Heart right ventricle (tissue), 16 donors: ENCODE measurements at places on chromosomes 3 and 15. TPM values are rescaled to one million over a fixed set of nuclear protein-coding genes. Genes with fewer than 3 reads are reported as not detected.

Gene FBXO40
- total RNA-seq: 240 TPM

Gene GABRA5
- not detected for total RNA-seq

Gene GOLGA8J
- total RNA-seq: not detected

Gene CD86
- 4.1 TPM for total RNA-seq

Gene WDR72
- total RNA-seq: not detected

Gene CNTN3
- 2.8 TPM for total RNA-seq

DNA sequence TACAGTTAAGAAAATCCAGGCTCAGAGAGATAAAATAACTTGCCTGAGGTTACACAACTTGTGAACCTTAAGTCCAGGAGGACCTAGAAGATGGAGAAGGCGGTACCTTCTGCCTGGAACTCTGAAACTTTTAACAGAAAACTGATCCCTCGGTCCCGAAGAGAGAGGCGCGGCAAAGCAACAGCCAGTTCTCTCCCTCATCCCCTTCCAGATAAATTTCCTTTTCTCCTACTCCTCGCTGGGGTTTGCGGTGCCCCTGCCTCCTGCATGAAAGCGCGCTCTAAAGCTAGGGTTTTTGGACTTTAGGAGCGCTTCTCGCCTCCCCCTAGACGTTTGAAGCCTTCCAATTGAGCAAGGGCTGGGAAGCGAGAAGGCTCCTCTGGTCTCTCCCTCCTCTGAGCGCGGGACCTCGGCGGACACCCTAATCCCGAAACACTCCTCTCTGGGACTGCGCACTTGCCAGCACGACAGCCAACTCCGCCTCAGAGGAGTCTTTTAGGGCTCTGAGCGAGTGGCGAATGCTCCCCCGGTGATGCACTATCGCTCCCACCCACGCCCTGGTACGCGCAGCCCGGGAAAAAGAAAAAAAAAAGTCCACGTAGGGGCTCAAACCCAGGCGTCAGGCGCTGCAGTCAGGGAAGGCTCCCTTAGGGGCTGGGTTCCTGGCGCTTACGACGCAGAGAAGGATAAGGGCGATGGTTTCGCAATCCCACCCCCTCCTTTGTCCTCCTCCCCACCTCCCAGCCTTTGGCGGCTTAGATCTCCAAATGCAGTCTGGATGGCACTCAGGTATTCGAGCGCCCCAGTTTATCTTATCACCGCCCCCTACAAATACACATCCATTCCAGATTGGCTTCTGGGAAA, 7.9 kb upstream of the EOMES start:
- DNase-seq: no peak

DNA sequence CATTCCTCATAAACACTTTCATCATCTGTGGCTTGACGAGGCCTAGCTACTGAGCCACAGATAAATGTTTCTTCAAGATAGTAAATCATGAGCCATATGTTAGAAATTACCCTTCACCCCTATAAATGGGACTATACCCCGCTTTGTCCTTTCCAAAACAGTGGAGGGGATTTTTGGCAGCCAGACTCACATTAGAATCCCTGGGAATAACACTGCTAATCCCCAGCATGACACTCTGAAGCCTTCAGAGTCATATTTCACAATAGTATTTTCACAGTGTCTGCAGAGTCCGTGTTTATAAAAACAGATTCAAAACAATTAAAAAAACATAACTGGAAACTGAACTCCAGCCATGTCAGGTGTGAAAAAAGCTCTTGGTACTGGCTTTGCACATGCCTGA, 271.6 kb downstream of the ERC2 start:
- DNase-seq: no peak

DNA sequence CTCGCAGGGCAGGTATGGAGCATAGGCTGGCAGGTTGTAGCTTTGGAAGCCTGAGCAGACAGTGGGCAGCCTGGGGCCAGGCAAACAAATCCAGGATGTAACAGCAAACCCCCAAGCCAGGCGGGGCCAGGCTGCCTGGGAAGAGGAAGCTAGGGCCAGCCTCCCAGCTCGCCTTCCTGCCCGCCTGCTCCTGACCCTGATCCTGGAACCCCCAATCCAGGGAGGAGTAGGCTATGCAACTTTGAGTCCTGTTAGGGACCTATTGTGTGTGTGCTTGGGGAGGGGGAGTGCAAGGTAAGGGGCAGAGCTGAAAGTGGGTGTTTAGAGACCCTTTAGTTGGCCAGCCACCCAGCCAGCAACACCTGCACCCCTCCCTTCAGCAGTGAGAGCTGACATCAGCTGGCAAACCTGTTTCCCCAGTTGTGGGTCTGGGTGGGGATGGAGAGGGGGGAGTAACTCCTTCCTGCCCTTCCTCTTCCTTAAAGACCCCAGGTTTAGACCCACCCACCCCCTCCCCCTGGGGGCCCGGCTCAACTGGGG, 2.5 kb downstream of the NBEAL2 start:
- DNase-seq: peak; percentile 44

DNA sequence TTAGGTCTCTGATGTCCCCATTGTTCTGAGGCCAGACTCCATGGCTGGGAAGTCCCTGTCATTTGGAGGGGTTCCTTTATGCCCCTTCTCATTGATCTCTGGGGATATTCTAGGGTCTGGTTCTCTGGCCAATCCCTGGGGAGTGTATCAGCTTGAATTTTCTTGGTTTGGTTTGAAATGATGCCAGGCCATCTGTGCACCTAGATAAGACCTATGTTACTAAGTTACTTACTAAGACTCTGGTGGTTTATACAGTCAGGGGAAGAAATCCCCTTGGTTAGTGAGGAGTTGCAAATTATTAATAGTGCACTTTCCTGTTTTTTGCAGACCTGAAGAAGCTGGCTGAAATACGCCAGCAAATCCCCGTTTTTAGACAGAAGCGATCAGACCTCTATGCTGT, 20.3 kb downstream of the NIT2 start:
- DNase-seq: no peak

- DNase-seq: no peak
These were observed 116.7 kb upstream of the LPP start for GRCh38 chr3:188037195-188037718.

DNA sequence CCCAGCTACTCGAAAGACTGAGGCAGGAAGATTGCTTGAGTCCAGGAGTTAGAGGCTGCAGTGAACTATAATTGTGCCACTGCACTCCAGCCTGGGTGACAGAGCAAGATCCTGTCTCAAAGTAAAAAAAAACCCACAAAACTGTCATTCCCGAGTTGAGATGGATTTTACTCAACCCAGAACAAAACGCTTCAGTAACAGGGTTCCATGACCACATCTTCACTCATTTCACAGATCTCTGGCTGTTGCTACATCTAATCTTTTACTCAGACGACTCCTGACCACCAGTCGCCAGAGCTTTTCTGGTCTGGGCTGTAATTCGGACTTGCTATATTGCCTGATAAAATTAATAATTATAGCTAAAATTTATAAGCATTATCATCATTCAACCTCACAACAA, 2.4 kb downstream of the DRD3 start:
- DNase-seq: no peak

GRCh38 chr3:70261283-70261682, 51.2 kb downstream of the MDFIC2 start:
- DNase-seq: no peak

- no peak for DNase-seq
These were observed 19.4 kb downstream of the RBP1 start for GRCh38 chr3:139519998-139520737.

DNA sequence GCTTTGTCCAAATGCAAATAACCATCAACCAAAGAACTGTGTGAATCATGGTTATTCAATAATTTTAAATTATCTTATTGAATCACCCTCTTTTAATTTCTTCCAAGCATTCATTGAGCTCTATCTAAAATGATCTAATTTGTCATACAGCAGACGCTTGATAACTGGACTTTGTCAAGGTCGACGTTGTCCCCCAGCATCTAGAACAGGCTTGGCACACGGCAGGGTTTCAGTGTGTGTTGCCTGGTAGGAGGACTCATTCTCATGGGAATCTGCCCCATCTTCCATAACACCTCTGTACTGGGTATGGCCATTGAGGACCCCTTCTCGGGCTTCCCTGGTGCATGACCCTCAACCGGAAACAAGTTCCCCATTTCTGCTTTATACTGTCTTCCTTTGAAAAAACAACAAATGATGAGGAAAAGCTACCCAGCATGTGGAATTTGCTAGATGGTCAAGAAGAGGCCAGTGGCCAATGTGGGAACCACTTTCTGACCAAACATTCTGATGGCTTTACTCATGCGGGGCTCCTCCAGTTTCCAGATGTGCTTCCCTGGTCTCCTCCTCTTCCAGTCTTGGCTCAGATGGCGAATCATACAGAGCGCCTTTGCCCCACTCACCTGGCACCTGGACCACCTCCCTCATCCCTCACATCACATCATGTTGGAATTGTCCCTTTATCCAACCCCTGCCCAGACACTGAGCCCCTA, 41.7 kb upstream of the SEC22A start:
- DNase-seq: no peak

DNA sequence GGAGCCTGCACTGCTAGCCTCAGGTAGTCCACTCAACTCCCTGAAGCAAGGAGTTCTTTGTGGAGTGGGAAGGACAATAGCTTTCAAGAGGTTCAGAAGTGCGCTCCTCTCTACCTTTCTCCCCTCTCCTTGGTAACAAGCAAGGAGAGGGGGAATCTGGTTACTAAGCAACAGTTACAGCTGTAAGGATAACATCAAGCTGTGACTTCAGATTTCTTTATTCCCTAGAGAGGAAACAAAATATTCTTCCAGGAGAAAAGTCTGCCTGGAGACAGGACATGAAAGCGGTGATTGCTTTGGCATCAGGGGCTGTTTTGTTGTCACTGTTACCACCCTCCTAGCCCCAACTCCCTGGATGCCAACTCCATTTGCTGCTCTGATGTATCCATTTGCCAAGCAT, 70.4 kb downstream of the TRANK1 start:
- no peak for DNase-seq

GRCh38 chr3:183099838-183100204, 525 bp upstream of the MCCC1 start:
- DNase-seq: no peak

GRCh38 chr3:42746455-42747450, 26.3 kb downstream of the CCDC13 start:
- no peak for DNase-seq

DNA sequence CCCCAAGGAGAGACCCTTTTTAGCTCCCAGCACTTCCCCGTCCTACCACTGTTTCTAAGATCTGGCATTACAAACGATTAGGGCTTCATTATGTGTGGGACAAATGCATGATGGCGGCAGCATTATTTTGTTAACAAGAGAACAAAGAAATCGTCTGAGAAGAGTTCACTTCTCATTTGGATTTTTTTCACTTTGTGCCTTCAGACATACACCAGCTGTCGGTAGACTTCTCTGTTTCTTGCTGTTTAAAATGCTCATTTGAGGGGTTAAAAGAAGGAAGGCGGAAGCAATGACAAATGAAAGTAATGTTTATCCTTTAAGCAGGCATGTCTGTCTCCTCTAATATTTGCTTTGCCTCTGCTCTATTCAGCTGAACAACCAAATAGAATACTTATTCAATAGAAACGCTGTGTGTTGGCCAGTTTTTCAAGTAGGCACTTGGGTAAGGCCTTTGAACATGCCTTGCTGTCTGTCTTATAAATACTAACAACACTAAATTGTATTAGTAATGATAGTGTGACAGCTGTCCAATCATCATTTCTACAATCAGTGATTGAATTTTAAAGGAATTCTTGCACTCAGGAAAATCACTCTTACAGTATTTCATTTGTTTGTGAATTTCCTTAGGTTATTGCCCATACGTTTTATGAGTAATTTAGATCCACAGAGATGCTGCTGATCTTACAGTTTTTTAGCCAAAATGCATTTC, 382.4 kb downstream of the IL5RA start:
- no peak for DNase-seq

DNA sequence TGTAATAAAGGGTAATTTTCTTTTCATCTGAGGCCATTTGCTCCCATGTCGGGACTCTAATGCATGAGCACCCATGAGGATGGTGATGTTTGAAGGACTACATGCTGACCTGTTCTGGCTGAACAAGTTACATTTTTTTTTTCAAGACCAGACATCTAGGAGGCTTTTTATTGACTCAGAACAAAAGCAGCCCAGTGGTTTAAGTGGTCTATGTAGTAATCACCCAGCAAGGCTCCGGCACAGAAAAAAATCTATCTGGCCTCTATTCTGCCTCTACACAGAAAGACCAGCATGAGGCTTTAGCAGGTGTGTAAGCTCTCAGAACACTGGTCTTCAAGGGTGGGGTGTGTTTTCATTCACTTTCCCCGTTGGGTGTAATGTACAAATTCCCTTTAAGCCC, 95.1 kb upstream of the ZBED2 start:
- DNase-seq: no peak

DNA sequence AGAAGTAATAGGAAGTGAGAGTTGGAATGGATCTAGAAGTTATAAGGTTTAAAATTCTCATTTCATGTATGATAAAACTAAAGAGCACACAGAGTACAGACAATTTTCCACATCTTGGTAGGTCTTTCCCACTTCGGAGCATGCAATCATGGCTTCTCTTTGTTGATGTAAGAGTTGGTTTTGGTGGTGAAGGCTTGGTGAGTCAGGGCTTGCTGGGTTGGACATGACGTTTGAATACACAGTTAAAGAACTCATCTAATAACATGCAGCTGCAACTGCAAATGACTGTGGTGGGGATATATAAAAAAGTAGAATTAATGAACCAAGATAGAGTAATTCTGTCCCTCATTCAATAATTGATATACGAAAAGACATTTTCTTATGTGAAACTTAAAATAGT, 39.5 kb upstream of the GRM7 start:
- no peak for DNase-seq

DNA sequence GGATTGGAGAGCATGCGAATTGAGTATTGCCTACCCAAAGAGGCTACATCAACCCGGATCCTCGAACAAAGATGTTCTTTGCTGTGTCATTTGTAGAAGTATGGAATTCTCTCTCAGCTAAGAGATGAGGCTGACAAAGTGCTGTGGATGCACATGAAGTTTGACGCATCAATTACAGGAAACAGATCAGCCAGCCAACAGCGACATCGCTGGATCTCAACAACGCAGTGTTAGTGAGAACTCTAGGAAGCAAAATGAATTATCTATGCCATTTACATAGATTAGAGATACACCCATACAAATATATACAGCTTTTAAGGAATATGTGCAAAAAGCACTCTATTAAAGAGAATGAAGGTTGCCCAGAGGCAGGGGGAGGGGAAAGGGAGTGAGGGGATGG, 160.6 kb upstream of the RGMA start:
- DNase-seq: no peak

- no peak for DNase-seq
These were observed 283.2 kb downstream of the EPHB1 start for GRCh38 chr3:135078283-135078682.

DNA sequence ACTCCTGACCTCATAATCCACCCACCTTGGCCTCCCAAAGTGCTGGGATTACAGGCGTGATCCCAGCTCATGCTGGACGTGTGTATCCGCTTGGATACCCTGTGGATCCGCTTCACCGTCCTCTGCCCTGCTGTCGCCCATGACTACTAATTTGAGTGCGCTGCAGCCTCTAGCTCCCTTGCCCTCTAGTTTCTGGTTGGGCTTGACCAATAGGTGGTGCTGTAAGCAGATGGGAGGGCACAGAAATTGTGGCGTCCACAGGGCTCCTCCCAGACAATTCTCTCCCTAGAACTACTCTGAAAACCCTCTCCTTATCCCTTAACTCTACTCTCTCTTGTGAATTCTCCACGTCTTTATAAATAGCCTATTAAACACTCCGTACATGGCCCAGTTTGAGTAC, 36.2 kb downstream of the ZPLD1 start:
- DNase-seq: no peak
